ENCODE measurements at places on chromosomes 7 and 10.

- DNase-seq: no peak
Measured at GRCh38 chr7:82964150-82964882, 198.4 kb downstream of the PCLO start.

DNA sequence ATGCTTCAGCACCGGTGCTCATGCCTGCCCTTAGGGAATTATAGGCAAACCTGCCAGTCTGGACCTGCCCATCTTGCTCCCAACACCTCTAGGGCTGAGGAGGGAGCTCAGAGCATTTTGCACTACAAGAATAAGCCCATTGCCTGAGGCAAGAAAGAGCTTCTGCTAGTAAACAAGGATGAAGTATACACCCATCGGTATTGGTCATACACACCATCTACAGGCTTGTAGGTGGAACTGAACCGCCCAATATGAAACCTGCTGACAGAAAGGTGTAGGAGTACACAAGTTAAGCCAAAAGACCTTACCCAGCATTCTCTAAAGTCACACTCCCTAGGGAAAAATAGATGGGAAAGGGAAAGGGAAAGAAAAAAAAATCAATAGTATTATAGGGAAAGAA is 957.0 kb upstream of the LRRTM3 start:
- DNase-seq: no peak

GRCh38 chr10:29067161-29067560 is 221.7 kb upstream of the LYZL1 start:
- DNase-seq: no peak

GRCh38 chr10:44045020-44045419 is 339.9 kb downstream of the CXCL12 start:
- DNase-seq: peak; percentile 71

DNA sequence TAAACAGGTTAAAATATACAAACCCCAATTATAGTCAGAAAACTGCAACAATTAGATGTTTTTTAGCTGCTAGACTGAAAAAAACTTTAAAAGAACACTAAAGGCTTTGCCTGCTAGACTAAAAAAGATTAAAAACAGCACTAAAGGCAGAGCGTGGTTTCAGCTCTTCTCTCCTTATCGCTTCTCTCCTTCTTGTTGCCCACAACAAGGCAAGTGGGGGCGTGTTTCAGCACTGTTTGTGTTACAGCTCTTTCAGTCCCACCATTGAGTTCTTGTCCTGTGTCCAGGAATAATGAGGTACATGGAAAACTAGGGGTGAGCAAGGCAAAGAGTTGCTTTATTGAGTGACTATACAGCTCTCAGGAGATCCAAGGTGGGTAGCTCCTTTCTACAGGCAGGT is 112.3 kb downstream of the HPSE2 start:
- DNase-seq: no peak

DNA sequence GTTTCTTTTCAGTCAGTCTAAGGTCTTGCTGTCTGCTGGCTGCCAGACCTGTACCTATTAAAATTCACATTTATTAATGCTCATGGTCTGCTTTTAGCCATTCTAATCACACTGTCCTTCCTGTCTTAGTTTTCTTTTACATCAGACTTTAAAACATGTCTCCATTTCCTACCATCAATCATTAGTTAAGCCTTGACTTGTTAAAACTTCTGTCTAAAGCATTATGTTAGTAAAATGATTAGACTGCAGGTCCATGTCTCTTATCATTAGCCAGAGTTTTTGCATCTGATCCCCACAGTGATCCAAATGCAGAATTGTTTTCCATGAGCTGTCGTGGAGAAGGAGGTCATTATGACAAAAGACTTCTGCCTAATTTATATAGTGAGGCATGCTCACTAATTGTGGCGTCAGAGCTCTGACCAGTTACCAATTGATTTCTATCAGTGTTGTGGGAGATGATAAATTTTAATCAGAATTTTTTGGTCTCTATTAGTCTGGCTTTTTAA is 226.5 kb downstream of the DKK1 start:
- DNase-seq: no peak

- DNase-seq: no peak
Measured at GRCh38 chr7:23105086-23105643, 420 bp upstream of the KLHL7 start.

DNA sequence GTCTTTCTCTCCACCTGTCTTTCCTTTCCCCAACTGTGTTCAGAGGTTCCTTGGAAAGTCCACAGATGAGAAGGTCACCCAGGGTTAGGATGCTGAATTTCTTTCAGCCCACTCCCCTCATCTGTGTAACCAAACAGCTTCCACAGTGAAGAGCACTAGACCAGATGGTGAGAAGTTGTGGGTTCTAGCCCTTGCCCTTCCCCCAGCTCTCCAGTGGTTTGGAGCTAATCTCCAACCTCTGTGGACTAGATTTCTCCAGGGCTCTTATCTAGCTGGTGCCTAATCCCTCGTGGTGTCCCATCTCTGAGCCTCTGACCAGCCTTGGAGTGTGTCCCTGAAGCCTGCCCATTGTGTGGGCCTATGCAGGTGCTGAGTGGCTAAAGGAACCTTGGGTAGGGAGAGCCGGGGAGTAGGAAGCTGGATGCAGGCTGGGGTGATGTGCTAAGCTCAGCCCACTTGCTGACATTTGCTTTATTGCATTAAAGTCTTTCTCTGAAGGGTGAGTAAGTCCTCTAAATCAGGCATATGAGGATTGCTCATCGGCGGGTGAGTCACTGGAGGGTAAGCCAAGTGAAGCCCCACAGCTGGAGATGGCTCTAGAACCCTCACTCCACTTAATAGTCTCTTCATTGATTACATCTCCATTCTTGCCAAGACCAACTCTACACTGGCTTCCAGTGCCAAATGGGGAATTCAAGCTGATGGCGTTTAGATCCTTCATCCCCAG is 14.9 kb downstream of the DUSP5 start:
- no peak for DNase-seq

DNA sequence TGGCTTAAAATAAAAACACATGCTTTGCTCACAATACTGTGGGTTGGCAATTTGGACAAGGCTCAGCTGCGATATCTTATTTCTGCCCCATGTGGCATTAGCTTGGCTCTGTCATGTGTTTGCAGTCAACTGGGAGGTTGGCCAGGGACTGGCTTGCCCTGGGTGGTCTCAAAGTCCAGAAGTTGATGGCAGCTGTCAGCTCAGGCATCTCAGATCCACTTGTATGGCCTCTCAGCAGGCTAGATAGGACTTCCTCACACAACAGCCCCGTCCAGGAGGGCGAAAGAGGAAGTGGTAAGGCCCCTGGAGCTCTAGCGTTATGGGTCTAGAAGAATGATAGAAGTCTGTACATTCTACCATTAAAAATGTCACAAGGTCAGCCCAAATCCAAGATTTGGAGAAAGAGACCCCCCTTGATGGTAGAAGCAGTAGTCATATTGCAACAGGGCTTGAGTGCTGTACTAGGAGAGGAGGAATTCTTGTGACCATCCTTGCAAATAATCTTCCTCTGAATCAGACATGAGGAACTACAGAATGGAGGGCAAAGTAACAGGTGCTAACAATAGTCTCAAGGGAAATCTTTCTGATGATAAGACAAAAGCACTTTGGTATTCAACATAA is 166.2 kb downstream of the FAM107B start:
- DNase-seq: no peak

DNA sequence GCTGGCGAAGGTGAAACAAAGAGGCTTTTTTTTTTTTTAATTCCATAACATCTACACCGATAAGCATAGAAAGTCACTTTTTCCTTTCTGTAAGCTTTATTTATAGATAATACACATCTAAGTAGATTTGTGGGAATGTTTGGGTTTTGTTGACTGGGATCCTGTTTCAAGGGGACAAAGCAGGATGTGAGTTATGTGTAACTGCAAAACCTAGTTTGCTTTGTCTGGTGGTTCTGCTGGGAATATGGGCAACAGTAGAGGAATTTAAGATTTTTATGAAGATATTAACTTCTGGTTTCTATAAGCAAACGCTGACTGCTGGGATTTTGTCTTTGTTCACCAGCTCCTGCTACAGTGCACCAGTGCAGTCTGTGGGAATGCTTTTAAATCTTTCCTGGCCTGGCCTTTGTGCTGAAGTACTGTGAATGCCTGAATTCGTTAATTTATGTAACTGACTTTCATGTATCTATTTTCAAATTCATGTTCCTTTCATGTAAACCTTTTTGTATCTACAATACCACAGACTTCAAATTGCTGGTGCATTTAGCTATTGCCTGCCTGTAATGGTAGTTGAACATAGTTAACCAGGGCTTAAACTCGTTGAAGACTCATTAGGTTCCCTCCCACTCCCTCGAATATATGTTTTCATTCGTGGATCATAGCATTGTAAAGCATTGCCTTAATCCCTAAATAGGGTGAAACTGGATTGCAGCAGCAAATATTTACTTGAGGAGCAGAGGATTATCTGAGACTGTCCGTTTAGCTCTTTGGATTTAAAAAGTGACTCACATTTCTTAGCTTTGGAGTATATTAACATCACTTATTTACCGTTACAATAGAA is 1.5 kb downstream of the KLHL7 start:
- no peak for DNase-seq

GRCh38 chr10:52853704-52854103 is 81.1 kb upstream of the MBL2 start:
- no peak for DNase-seq

- DNase-seq: peak; percentile 36
Measured at GRCh38 chr7:134632937-134633540, 13.6 kb upstream of the BPGM start.

GRCh38 chr7:25926891-25927625 is 224.9 kb upstream of the NFE2L3 start:
- no peak for DNase-seq

DNA sequence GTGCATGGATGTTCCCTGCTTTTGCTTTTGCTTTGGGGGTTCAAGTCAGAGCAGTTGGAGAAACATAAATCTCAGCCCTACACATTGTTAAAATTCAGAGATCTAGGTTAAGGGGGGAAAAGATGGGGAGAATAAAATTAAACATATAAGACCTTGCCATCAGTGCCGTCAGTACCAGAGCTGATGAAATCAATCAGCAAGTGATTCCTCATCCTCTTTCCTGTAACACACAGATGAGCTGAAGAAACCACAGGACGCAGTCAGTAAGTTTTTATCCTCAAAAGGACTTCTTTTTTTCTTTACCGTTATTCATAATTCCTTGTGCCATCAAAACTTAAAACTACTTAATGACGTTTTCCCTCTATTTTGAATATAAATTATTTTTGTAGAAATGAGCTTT is 5.9 kb downstream of the HECW1 start:
- DNase-seq: no peak

DNA sequence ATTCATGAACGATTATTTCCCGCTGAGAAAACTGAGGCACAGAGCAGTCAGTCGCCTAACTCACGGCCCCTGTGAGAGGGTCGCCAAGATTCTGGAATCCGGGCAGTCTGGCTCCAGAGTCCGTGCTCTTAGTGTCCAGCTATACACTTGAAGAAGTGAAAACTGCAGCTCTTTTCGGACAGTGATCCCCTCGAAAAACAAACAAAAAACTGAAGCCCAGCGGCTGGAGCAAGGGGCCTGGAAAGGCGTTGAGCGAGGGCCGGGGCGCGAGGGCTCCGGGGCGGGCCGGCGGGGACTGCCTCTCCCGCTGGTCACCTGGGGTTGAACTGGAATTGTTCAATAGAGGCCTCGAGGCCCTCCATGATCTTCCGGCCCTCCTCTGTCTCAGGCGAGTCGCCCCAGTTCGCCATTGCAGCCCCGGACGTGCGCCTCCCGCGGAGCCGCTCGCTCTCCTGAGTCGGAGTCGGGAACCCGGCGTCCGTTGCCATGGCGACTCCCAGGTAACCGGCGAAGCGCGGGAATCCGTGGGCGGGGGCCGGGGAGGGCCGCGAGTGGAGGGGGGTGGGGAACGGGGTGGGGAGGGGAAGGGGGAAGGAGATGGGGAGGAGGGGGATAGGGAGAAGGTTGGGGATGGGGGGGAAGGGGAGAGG is 881 bp downstream of the C10orf67 start:
- DNase-seq: no peak

GRCh38 chr10:75646218-75646915 is 214.9 kb downstream of the LRMDA start:
- DNase-seq: no peak

DNA sequence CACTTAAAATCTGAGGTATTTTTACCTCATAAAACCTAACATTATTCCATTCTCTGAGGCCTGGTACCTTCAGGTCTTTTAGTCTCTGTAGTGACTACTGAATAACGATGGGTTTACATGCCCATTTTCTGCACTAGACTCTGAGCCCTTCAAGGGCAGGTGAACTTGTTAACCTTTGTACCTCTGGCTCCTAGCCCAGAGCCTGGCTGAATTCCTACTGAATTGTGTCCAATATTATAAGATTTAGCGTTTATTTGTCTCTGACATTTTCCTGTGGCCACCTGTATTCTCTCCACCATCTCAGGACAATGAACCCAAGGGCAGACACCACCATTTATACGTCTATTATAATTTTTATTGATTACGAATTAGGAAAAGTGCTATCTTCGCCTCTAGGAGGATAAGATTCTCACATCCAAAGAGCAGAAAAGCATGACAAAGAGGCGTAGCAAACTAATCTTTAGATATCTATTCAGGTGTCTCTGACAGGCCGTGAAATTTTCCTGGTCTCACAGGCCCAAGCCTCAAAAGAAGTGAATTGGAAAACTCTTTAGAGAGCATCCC is 27.9 kb upstream of the HNRNPH3 start:
- DNase-seq: no peak

DNA sequence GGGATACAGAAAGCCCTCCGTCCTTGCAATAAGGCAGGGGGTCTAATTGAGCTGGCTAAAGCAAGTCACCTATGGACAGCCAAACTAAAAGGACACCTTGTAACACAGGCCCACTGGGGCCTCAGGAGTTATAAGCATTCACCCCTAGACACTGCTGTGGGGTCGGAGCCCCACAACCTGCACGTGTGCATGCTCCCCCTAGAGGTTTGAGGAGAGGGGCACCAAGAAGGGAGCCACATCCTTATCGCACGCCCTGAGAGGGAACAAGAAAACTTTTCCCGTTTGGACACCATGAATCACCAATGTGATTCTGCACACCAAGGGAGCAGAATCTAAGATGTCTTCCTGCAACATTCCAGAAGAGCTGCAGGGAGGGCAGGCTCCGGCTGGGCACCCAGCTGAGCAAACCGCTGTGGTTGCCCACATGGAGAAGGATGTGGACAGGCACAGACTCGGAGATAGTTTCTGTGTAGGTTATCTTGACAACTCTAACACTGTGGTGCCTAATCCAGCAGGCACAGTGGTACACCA is 17.7 kb upstream of the TARP start:
- DNase-seq: no peak

Data from NCI-H1694 treated with DMSO at 0.1 percent for 48 hours (cell line).